ENCODE measurements at places on chromosomes 16 and 17.

DNA sequence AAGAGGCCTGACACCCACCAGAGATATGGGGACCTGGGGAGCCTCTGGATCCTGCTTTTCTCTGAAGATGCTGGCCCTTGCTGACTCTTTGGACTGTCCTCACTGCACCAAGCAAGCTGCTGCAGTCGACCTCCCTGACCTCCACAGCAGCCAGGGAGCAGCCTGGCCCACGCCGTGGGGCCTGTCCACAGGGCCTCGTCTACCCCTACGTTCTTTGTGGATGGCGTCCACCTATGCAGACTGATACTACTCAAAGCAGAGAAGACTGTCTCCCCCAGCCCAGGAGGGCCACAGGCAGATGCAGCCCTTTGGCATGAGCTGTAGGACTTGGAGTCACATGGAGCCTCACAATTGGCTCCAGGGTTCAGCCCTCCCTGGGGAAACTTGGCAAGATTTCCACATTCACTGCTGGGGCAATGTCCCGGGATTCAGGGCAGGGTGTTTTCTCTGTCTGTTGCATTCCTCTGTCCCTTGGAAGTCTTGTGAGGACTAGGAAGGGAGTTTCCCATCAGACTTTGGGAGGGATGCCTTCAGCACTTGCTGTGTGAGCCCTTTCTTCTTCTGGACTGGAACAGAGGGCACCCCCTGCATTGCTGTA, 152.2 kb downstream of the NTN1 start:
- no peak for DNase-seq

DNA sequence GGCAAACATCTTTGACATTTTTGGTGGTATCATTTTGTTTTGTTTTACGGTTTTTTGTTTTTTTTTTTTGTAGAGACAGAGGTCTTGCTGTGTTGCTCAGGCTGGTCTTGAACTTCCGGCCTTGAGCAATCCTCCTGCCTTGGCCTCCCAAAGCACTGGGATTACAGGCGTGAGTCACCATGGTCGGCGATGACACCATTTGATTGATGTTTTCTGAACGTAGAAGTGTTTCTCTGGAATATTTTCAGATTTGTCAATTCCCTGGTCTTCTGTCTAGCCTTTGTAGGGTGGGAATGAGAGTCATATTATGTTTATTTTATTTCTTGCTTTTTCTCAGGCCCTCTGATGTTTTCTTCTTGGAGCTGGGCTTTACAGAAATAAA, 32.2 kb upstream of the BRD7 start:
- DNase-seq: no peak

- DNase-seq: no peak
Measured at GRCh38 chr16:64410306-64410705, 711.6 kb downstream of the CDH11 start.

DNA sequence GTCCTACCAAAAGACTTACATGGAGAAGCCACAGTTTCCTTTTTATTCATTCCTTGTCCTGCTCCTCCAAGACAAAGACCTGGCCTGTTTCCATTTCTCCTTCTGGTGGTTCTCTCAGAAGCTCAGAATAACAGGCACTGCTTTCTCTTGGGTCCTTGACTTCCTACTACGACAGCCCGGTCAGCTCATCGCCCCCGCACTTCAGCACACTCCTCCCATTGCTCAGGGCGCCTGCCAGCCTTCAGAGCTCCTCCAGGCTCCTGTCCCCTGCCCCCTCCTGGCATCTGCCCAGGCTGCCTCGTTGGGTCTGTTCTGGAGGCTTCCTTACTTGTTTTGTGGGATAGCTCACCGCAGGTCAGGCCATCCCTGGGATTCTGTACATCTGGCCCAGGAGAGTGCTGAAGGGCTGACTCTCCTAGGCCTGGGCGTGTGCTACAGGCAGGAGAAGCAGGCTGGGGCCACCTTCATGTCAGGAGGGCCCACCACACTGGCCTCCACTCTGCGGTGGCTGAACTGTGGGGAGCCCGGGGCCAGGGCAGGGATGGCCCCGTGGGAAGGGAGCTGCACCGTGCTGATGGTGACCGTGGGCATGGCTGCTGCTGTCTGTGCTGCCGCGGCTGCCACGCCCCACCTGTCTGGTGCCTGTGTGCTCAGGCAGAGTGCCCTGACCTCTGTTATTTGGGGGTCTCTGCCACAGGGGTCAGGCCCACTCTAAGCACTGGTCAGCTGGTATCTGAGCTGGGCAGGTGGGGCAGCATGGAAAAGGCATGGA, 17.7 kb downstream of the TCF25 start:
- DNase-seq: no peak

- DNase-seq: no peak
Measured at GRCh38 chr17:1304962-1305563, 25.6 kb downstream of the TRARG1 start.

GRCh38 chr16:48537275-48537674, 72.7 kb downstream of the N4BP1 start:
- DNase-seq: no peak

DNA sequence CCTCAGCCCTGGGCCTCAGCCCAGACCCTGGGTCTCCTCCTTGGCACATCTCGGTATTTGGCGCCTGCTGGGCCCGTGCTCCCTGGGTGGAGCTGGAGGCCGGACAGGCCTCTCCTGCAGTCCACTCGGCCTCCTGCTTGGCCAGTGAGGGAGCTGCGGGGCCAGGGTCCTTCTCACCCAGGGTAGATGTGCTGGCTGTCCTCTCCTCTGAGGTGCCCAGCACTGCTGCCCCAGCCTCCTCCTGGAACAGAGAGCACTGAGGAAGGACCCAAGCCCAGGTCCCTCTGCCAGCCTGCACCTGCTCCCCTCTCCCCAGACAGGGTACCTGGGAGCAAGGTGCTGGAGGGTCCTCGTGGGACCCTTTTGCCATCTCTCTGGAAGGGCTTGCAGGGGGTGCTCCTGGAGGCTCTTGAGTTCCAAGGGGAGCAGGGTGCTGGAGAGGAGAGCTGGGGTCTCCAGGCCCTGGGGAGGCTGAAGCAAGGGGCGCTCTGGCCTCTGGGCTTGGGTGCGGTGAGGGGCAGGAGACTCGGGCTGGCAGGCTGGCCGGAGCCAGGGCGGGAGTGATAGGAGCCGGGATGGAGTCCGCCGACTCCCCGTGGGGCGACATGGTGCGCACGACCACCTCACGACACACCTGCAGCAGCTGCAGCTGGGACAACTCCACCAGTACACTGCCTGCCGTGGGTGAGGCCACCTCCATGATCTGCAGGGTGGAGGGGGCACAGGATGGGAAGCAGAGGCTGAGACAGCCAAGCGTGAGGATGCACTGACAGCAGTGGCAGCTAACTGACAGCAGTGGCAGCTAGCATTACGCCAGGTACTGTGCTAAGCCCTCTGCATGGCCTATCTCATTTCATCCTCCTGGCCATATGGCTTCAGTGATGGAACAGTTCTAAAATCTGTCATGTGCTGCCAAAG, 17.8 kb downstream of the TSPOAP1 start:
- no peak for DNase-seq

DNA sequence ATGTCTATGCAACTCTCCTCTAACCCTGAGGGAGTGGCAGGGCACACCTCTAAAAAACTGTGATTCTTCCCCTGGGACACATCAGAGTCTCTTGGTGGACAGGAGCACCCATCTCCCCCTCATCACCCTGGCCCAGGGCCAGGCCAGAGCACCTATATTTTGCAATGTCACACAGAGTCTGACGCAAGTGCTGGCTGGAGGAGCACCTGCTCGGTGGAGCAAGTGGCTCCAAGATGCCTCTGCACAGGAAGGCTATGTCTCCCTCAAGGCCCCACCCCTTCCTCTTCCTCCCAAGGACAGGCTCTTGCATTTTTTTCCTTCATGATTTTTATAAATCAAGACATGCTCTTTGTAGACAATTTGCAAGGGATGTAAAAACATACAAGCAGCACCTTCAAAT, 13.3 kb downstream of the SNN start:
- no peak for DNase-seq
